SHP77 treated with DMSO at 0.1 percent for 48 hours (cell line): ENCODE measurements at places on chromosomes 12 and 14.

DNA sequence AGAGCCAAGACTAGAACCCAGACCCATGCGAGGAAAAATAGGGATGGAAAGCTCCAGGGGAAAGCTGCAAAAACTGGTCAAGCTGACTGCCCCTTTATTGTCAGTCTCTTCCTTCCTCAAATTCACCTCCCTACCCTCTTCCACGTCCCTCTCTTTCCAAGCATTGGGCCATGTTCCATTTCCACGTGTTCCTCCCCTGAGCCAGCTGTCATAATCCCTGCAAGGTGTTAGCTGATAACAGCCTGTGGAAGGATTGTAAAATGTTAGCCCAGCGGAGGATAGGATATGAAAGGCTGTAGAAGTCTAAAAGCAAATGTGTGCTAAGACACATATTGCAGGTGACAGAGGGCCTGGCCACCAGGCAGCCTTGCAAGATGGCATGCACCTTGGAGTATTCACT is 88.0 kb upstream of the MAX start:
- DNase-seq = no peak

DNA sequence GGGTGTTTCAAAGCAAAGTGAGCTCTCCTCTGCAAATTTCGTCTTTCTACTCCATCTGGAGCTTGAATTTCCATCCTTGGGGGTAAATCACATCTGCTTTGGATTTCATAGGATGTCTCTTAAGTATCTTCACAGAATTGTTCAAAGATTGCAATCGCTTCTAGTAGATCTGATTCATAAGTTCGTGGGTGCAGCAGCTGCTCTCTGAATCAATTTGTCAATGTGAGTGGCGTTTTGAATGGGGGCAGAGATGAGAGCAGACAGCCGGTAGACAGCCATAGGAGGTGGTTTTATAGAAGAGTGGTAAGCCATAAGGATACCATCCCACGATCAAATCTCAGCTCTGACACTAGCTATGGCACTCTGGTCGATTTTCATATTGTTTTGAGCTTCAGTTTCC is 146.0 kb upstream of the RPH3A start:
- DNase-seq = no peak

DNA sequence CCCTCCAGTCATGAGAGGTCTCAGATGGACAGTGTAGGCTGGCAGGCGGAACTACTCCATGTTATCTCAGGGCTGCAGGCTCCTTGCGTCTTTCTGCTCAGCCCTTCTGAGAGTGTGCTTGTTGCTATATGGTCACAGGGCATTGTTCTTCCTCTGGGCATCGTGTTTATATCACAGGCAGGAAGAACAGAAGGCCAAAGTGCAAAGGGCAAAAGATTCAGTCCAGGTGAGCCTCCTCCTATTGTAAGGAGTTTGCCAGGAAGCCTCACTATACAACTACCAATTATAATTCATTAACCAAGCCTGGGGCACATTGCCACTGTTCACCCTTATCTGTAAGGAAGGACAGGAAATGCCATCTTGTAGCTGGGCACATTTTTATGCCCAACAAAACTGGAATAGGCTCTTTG is 195.5 kb upstream of the KITLG start:
- DNase-seq = no peak

DNA sequence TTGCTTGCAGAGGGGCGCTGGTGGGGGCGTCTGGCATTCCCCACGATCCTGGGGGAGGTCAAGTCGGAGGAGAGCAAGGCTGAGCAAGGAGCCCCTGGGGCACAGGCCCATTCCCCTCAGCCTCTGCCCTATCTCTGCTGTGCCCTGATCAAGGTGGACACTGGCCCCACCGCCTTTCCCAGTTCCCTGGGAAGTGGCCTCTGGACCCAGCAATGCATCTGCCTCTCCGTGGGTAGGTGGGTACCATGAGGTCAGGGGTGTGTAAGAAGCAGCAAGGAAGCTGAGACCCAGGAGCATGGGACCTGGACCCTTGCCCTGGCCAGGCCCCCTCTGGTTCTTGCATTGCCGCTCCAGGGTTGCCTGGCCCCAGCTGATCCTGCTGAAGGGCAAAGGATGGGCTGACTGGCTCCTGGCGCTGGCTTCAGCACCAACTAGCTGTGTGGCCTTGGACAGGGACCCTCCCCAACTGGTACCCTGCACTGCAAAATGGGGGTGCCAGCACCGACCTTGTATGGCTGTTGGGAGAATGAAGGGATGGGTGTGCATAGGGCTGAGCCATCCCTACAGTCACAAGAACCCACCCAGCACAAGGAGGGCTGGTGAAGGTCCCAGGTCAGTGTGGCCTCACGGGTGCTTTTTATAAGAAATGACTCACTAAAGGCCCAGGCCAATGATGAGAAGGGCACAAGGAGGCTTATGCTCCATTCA is 19.6 kb downstream of the SLC25A29 start:
- DNase-seq = no peak

GRCh38 chr12:75236206-75236605 is 26.6 kb upstream of the KCNC2 start:
- no peak for DNase-seq

GRCh38 chr14:76720382-76720813 is 40.9 kb upstream of the VASH1 start:
- DNase-seq = peak; percentile 38

DNA sequence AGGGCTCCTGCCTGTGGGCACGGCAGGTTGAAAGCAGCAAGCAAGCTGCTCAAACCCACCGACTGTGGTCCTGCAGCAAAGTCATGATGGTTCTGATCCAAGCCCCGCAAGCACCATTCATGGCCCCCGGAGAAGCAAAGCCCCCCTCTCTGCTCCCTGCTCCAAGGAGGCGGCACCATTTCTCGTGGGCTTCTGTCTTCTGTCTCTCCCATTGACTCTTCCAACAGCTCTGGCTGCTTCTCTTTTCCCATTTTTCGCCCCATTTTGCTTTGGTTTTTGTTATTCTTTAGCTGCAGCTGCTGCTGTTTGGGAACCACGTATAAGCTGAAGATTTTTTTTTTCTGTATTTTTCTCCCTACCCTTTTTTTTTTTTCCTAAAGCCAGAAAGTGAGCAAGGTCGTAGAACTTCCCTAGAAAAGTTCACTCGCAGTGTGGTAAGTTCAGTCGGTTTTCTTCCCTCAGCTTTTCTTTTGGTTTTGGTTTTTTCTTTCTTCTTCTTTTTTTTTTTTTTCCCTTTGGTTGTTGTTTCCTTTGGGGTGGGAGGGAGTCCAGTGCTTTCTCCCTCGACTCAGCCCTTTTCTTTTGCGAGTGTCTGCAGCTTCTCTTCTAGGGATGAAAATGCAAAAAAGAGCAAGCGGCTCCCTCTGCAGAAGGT is 354.1 kb downstream of the DPF3 start:
- no peak for DNase-seq

DNA sequence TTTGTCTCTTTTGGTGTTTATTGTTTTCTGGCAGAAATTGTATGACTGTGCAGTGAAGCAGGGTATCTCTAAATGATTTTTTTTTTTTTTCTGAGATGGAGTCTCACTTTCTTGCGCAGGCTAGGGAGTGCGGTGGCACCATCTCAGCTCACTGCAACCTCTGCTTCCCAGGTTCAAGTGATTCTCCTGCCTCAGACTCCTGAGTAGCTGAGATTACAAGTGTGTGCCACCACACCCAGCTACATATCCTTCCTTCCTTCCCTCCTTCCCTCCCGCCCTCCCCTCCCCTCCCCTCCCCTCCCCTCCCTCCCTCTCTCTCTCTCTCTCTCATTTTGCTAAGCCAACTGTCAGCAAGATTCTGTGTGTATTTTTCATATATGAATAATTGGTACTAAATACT is 94.4 kb downstream of the PPHLN1 start:
- no peak for DNase-seq

DNA sequence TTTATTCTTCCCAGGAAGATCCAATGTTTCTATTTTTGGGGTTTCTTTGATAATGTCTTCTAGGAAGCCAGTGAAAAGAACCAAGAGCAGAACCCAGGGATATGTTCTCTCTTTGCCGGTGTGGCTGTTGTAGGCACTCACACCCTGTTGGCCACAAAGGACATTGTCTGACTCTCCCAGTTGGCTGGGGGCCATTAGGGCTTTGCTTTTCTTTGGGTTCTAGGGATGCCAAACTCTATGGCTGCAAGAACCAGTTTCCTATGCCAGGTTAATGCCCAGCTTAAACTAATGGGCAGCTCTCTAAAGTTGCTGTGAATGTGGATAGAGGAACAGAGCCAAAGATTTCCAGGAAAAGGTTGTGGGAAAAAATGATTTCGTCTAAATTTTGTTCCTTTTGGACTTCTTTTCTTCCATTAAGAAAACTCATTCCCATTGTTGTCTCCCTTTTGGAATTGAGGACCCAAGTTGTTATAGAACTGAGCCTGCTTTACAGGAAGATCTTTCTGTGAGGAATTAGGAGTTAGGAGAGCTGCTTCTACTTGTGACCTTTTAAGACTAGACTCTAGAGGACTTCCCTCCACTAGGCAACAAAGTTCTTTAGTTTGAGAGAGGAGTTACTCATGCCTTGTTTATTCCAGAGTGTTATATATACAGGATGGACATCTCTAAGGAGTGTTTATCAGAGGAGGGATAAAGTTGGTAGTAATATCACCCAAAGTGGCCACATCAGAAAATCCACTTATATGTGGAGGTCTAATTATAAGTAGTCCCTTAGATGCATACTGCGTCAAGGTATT is 13.1 kb downstream of the COPZ1 start:
- no peak for DNase-seq

GRCh38 chr14:46137786-46138185 is 513.8 kb downstream of the RPL10L start:
- DNase-seq = no peak

- no peak for DNase-seq
Measured at GRCh38 chr12:26571560-26571959, 261.4 kb downstream of the ITPR2 start.

- DNase-seq = no peak
Measured at GRCh38 chr14:61268812-61269211, 12.3 kb downstream of the TMEM30B start.

- DNase-seq = no peak
Measured at GRCh38 chr12:56332512-56333196, 1.1 kb downstream of the PAN2 start.

DNA sequence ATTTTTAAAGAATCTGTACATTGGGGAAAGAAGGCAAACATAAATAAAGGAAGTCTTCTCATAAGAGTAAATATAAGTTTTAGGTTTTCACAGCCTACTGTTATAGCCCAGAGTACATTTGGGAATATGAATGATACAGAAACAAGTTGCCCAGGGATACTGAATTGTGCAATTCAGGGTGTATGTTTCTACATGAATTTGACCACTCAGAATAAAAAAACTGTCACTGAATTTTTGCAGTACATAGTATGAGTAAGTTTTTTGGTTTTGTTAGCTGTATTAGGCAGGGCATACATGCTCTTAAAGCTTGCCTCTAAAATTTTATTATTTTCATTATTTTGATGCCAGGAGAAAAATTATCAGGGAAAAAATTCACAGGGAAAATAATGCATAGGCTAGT is 6.6 kb upstream of the PCNX4 start:
- no peak for DNase-seq

GRCh38 chr12:24281341-24281740 is 331.9 kb upstream of the SOX5 start:
- DNase-seq = no peak

DNA sequence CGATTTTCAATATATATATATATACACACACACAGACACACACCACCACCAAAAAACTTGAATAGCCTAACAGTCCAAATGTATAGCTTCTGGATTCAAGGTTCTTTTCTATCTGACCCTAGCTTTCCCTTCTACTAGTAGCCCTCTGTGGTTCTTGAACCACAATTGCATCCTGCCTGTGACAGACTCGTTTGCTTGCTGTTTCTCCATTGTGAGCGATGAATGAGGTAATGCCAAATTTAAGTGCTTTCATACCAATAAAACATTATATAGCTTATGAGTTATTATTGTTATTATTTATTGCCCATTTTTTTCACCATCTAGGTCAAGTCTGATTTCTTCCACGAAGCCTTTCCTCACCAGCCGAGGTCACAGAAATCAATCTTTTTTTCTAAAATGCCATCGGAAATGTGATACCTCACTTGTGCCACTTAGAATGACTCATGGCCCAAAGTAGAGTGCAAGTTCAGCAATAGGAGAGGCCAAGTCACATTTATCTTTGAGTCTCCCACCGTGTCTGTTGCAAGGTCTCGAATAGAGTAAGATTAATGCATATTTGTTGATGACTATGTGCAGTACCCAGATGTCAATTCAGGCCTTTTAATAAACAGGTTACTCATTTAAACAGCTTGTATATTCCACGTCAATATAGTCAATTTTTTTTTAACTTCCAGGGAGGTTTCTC is 1015.8 kb upstream of the SEL1L start:
- no peak for DNase-seq

DNA sequence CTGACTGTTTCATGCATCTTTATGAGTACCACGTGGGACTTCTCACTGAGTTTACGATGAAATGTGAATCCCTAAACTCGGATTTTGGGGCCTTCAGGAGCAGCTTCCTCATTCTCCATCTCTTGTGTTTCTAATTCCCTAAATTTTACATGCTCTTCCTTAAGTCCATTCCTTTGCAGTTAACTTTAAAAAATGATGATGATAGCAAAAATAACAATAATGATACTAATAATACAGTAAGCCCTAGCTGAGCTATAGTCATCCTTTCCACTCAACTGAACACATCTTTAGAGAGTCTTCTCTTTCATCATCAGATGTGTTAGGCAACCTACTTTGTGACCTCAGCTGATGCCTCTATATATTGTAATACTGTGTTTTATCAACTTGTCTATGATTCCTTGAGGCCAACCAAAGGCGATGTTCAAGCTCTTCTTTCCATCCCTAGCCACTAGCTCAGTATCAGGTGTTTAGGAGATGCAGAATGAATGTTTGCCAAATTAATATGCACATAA is 1196.4 kb downstream of the VRK1 start:
- DNase-seq = no peak

DNA sequence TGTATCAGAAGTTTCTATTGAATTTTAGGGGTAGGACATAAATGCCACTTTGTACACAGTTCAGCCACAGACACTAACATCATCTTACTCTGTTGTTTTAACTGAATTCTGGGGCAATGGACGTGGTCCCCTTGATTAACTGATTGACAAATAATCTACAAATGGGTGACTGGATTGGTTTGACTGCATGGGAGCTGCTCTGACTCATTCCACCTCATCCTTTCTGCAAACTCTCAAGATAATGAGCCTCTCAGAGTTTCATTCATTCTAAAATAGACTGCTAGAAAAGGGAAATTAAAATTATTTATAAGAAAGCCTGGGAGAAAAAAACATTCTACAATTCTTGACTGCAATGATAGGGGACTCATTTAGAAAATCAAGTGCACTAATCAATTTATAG is 570.4 kb upstream of the SEL1L start:
- DNase-seq = no peak

GRCh38 chr12:88844426-88844825 is 264.2 kb upstream of the KITLG start:
- DNase-seq = no peak

GRCh38 chr12:89873745-89874144 is 165.1 kb upstream of the ATP2B1 start:
- DNase-seq = no peak

DNA sequence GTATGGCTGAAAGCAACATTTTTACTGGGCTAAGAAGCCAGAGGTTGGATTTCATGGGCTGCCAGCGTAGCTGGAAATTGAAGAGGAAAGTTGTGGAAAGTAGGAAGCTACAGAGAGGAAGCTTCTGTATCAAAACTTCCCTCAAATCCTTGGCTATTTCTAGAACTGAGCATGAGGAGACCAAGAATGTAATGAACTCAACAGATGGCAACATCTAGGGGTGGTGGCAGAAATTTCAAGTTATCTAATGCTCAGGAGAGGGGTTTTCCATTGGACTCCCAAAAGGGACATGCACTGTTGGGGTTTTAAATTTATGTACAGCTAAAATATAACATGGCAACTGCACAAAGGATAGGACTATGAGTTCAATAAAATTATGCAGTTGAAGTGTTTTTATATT is 151.3 kb downstream of the DHRS2 start:
- DNase-seq = no peak

GRCh38 chr12:4278329-4279197 is 5.0 kb downstream of the CCND2 start:
- no peak for DNase-seq
